ENCODE measurements at places on chromosomes 16 and 17.

- no peak for DNase-seq
Measured at GRCh38 chr17:34858591-34859565, 102.4 kb downstream of the CCT6B start.

DNA sequence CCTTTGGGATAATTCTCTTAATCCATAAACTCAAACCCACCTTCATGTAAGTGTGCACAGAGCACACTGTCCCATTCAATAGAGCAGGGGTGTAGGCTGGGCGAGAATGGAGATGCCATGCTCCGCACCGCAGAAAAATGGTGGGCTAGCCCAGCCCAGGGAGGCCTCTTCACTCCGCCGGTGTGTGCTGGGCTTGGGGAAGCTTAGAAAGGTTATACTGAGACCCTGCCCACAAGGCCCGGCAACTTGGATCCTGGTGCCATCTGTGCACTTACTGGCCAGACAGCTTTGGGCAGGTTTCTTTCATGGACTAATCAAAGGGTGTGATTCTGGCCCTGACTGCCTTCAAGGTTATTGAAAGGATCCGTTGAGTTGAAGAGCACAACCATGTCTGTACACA lies 3.7 kb upstream of the STAT5A start:
- DNase-seq, result no peak

GRCh38 chr17:28528327-28529012 lies 22.3 kb downstream of the FOXN1 start:
- no peak for DNase-seq

GRCh38 chr16:27822529-27822928 lies 241.0 kb downstream of the GSG1L start:
- no peak for DNase-seq

DNA sequence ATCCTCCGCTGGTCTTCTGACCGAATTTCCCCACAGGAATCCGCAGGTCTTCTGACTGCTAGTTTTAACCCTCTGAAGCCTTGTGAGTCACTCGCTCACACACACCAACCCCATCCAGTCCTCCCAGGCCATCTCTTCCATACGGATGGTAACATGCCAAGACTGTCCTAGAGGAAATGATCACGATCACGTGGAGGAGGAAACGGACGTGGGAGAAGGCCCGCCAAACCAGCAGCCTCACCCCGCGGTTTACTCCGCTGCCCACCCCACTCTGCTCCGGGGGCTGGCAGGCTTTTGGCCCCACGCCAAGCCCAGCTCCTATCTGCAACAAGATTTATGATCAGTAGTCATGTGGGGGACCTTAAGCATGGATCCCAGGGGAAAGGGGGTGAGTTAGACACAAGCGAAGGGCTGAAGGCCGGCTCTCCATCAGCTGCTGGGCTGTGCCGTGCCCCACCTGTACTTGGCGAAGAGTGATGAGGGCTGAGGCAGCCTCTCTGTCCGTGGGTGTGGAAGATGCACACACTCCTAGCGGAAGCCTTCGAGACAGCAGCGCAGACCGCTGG lies 1.5 kb upstream of the FAAP100 start:
- no peak for DNase-seq

GRCh38 chr17:45789874-45790273 lies 5.8 kb downstream of the CRHR1 start:
- DNase-seq, result no peak

GRCh38 chr17:12055889-12056288 lies 35.2 kb downstream of the MAP2K4 start:
- no peak for DNase-seq

DNA sequence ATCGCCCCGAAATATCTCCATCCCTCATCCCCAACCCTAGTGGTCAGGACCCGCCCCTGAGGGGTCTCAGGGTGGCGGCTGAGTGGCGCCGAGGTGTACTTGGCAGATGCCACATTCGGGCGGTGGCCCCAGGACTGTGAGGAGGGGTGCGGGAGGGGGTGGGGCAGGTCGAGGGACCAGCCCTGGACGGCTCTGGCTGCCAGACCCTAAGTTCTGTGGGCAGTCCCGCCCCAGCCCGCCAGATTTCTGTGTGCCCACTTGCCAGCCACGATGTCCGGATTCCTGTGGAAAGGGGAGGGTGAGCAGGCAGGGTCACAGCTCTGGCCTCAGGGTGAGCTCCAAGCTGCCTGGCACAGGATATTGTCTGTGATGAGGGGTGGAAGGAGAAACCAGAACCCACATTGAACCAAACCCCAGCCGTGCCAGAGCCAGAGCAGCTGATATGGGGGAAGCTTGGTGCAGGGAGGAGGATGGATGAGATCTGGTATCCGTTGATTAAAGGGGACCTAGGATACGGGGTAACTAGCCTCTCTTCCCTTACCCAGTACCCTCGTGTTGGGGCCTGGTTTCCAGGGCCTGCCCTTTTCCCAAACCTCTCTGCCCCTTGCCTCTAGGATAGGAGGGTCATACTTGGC lies 1.1 kb upstream of the CHAD start:
- no peak for DNase-seq

- no peak for DNase-seq
Measured at GRCh38 chr16:72743011-72743761, 304.7 kb downstream of the ZFHX3 start.

GRCh38 chr16:48999044-48999443 lies 282.6 kb downstream of the CBLN1 start:
- no peak for DNase-seq

DNA sequence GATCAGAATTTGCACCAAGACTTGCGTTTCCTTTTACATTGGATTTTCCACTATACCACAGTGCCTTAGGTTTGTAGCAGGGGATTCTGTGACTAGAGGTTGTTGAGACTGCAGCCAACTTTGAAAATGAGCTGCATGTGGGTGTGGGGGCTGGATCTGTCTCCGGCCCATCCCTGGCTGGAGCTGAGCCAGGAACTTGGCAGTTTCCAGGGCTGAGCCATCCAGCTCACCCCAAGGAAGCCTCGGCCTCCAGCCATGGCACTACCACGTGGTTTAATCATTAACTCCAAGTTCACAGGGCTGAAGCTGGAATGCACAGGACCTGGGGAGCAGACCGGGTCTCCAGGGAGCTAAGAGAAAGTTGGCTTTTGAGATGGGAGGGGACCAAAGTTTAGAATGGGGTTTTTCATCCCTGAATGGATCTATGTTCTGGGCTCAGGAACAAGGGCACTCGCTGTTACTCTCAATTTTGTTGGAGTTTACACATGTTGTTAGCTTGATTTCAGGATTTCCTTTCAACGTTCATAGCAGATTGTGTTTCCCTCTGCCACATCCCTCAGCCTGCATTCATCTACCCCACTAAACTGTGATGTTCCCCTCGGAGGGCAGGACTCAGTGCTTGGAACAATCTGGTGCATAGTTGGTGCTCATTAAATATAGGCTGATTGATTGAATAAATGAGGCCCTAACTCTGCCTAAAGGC lies 42.3 kb upstream of the HNF1B start:
- no peak for DNase-seq

DNA sequence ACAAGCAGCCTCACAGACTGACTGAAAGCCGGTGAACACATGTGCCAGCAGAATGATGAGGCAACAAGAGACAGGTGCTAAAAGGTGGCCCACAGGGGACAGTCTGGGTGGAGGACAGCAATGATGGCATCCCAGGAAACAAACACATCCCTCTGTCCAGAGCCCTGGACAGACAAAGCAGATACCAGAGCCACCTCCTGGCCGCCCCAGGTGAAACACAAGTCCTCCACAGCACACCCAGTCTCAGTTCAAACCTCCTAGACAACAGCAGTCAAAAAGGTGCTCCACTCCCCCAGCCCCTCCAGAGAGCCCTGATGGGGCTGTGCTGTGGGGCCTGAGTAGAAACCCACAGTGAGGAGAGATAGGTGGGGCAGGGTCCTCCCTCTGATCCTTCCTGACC lies 20.3 kb upstream of the CDH5 start:
- DNase-seq, result no peak

DNA sequence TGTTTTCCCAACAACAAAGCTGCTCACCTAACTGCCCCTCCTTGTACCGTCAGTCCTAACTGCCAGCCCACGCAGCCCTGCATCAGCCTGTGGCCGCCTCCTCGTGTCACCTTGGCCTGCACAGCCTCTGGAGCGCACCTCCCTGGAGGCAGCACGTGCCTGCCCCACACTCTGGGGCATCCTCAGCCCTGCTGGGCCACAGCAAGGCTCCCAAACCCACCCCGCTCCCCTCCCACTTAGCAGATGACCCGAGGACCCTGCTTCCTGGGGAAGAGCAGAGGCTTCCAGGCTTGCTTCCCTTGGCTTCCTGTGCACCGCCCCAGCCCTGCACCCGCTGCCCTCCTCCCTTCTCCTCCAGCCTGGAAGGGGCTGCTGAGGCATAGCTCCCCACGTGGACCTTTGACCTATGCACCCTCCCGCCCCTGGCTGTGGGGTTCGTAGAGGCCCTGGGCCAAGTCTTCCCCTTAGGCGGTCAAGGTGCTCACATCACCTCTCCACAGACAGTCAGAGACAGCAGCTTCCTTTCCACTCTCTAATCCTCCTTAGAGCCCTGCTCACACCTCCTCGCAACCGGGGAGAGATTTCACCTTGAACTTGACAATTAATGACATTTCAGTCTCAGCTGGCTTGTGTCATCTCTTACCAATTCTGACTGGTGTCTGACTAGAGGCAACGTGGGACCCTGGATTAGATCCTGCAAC lies 115.0 kb downstream of the MGAT5B start:
- no peak for DNase-seq

GRCh38 chr16:58084635-58085034 lies 44.5 kb downstream of the CFAP20 start:
- DNase-seq, result no peak

DNA sequence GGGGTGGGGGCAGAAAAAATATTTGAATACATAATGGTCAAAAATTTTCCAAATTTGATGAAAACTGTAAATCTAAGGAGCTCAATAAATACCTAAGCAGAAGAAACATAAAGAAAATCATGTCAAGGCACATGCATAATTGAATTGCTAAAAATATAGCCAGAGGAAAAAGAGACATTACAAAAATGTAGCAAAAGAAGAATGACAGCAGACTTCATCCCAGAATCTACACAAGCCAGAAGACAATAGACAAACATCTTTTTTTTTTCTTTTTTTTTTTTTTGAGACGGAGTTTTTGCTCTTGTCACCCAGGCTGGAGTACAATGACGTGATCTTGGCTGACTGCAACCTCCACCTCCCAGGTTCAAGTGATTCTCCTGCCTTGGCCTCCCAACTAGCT lies 62.0 kb upstream of the ATP2A3 start:
- no peak for DNase-seq

DNA sequence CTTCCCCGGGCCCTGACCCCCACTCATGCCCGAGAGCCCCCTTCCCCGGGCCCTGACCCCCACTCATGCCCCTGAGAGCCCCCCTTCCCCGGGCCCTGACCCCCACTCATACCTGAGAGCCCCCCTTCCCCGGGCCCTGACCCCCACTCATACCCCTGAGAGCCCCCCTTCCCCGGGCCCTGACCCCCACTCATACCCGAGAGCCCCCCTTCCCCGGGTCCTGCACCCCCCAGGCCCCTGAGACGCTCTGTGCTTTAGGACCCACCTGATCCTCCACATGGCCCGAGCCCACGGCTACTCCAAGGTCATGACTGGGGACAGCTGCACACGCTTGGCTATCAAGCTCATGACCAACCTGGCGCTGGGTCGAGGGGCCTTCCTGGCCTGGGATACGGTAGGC lies 6.8 kb downstream of the CTU2 start:
- no peak for DNase-seq

DNA sequence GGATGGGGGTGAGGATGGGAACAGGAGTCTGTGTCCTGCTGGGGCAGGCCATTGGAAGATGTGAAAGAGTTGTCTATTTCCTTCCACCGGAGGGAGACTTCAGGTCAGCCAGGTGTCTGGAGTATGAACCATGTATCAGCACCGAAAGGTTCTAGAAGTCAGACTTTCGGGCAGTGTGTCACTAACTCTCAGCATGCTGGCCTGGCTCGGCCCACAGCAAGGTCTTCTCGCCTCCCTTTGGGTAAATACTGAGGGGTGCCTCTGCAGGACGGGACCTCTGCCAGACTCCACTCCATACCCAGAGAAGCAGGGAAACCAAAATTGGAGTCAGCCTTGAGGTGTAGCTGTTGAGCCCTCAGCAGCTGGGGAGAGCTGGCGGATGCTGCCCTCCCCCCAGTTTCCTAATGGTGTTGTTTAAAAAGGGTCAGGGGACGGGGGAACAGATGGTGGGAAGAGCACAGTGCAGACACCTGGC lies 507 bp downstream of the CIITA start:
- no peak for DNase-seq

- no peak for DNase-seq
Measured at GRCh38 chr16:56506941-56507340, 12.9 kb downstream of the BBS2 start.

DNA sequence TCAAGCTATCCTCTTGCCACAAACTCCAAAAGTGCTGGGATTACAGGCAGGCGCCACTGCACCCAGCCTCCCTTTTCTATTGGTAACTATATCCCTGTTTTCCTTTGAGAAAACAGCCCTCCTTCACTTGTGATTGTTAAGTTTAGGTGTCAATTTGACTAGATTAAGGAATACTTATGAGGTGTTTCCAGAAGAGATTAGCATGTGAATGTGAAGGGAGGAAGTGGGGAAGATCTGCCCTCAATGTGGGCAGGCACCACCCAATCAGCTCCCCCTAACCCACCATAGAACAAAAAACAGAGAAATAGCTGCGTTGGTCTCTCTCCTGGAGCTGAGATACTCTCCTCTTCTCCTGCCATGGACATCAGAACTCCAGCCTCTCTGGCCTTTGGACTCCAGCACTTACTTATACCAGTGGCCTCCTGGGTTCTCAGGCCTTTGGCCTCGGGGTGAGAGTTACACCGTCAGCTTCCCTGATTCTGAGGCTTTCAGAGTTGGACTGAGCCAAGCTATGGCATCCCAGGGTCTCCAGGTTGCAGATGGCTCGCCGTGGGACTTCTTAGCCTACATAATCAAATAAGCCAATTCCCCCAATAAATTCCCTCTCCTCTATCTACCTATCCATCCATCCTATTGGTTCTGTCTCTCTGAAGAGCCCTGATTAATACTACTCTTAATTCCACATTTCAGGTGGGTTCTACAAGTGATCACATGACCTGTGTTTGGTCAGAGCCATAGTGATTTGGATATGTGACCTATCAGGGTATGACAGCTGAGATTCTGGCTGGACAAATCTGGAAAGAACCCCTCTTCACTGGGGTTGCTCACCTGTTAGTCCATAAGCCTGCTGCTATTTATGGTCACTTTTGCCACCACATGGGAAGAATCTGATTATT lies 12.0 kb upstream of the STAT3 start:
- no peak for DNase-seq
